ENCODE measurements at places on chromosomes 6 and 20. TPM values are rescaled to one million over a fixed set of nuclear protein-coding genes. Genes with fewer than 3 reads are reported as not detected.

Gene PGC
- total RNA-seq: 0.18 TPM

Gene PRKN
- total RNA-seq: 19.2 TPM

Gene RIPOR2
- total RNA-seq: 18.2 TPM

Gene ADAM33
- 24.6 TPM for total RNA-seq

Gene MUC22
- total RNA-seq: not detected

Gene NINL
- total RNA-seq: 27.0 TPM

Gene LY86
- 4.1 TPM for total RNA-seq

Gene METTL24
- total RNA-seq: 24.2 TPM

Gene TSBP1
- not detected for total RNA-seq

Gene MED23
- total RNA-seq: 45.0 TPM

Gene HRH3
- 0.23 TPM for total RNA-seq

Gene ZDHHC14
- 21.7 TPM for total RNA-seq

Gene DYNLRB1
- 72.3 TPM for total RNA-seq

Gene VAPB
- total RNA-seq: 26.2 TPM

Gene NKX2-4
- total RNA-seq: not detected

Gene TINAG
- total RNA-seq: 17.2 TPM

Gene XKR7
- total RNA-seq: 0.23 TPM

Gene RANBP9
- 36.5 TPM for total RNA-seq

Gene GATA5
- 11.7 TPM for total RNA-seq

Gene VARS1
- 38.8 TPM for total RNA-seq

Gene TP53INP2
- total RNA-seq: 6.4 TPM

Gene GPLD1
- total RNA-seq: 3.9 TPM

Gene STK38
- 29.0 TPM for total RNA-seq

Gene LAMP5
- total RNA-seq: 4.0 TPM

Gene TTBK1
- total RNA-seq: 0.29 TPM

Gene LCA5
- total RNA-seq: 9.3 TPM

Gene LIME1
- 7.5 TPM for total RNA-seq

Gene KIF13A
- 58.3 TPM for total RNA-seq

Gene PAX1
- total RNA-seq: 0.23 TPM

Gene GNAS
- 1,201 TPM for total RNA-seq

Gene SPTLC3
- 14.4 TPM for total RNA-seq

Gene CALHM4
- not detected for total RNA-seq

Gene CNBD2
- total RNA-seq: 4.0 TPM

Gene TUBB1
- total RNA-seq: 5.8 TPM

Gene LAMA4
- 127 TPM for total RNA-seq

Gene TXLNB
- 24.2 TPM for total RNA-seq

Gene TDP2
- total RNA-seq: 38.9 TPM

Gene IMPG1
- 0.64 TPM for total RNA-seq

Gene GSTA3
- not detected for total RNA-seq

Gene ANKEF1
- 5.6 TPM for total RNA-seq

Gene NCR2
- not detected for total RNA-seq

Gene C20orf141
- not detected for total RNA-seq

Gene SERPINB6
- 58.7 TPM for total RNA-seq

Gene SYCP2
- total RNA-seq: 8.4 TPM

Gene STX11
- total RNA-seq: 6.8 TPM

Gene TRIM10
- total RNA-seq: 2.7 TPM

Gene MYLIP
- 75.5 TPM for total RNA-seq

Gene CENPW
- total RNA-seq: 3.7 TPM

Gene SYCP2L
- total RNA-seq: 3.7 TPM

All from metanephros (tissue), 2 donors.